ENCODE measurements at places on chromosomes 2 and 18.

DNA sequence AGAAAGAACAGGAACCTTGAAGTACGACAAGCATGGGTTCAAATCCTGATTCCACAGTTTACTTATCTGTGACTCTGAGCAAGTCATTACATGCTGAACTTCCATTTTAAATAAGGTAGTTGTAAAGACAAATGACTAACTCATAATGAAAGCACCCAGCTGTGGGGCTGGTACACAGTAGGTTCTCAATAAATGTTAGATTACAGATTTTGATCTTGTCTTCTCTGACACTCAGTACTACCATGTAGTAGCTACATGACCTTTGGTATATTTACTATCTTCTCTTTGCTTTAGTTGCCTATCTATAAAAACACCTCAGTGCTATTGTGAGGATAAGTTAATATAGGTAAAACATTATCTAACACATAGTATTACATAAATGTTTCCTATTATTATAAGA is 3.2 kb downstream of the TRAK2 start:
- DNase-seq, result no peak

GRCh38 chr2:212832211-212833195 is 293.9 kb upstream of the ERBB4 start:
- DNase-seq, result no peak

DNA sequence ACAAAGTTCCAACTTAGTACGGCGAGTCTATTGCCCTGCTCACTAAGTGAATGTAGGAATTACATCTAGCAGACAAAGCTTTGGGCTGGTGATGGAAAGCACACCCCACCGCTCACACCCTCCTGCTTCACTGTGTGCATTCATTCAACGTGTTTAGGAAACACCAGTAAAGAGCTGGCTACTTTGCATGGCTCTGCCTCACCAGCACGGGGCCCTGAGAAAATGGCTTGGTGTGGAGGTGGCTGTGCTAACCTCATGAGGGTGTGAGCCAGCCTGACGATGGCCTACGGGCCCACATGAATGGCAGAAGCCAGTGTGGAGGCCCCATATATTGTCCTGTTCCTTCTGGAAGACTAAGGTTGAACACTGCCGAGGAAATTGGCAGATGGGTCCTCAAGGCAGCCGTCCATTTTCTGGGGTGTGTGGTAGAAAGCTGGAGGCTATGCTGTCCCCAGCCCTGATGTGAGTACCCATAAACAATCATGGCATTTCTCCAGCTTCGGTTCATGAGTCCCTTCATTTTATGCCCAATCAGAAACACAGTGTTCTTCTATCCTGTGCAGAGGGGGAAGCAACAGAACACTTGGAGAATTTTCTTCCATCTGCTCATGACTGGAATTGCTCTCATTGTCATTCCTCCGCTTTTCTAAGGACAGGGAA is 269.4 kb downstream of the PHLPP1 start:
- no peak for DNase-seq

- DNase-seq, result no peak
These were observed 50.3 kb downstream of the MTERF4 start for GRCh38 chr2:241051578-241052487.

- no peak for DNase-seq
These were observed 48.1 kb upstream of the ARHGAP28 start for GRCh38 chr18:6681331-6681875.

- DNase-seq, result peak; percentile 50
These were observed 46.6 kb upstream of the AMMECR1L start for GRCh38 chr2:127932199-127932876.
